ENCODE measurements at places on chromosomes 13 and 19.
A peak's percentile ranks its signal among the peaks of the same experiment; 100 is the strongest.

- DNase-seq = no peak
Measured at GRCh38 chr13:84641491-84641890, 759.2 kb upstream of the SLITRK1 start.

DNA sequence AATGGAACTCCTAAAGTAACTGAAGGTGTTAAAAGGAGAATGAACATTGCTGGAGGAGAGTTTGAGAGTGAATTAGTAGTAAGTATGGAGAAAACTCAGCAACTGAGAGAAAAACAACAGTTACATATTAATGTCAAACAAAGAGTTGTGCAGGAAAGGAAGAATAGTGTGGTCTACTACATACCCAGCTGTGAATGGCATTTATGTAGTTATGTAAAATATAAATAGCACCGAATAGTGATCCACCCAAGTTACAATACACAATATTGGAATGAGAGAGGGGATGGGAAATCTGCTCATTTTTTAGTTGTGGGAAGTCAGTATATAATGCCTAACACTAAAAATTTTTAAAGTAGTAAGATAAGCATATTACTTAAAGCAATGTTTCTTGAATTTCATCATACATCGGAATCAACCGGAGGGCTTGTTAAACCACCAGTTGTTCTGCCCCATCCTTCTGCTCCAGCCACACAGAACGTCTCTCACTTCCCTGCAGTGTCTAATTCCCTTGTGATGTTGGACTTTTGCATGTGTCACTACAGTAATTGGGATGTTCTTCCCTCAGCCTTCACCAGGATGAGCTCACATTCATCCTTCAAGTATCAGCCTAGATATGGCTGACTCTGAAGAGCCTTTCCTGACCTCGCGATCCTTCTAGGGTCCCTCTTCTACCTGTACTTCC lies 11.5 kb downstream of the CCDC70 start:
- DNase-seq = no peak

- DNase-seq = peak; percentile 27
Measured at GRCh38 chr13:74930402-74931165, 551.4 kb downstream of the TBC1D4 start.

DNA sequence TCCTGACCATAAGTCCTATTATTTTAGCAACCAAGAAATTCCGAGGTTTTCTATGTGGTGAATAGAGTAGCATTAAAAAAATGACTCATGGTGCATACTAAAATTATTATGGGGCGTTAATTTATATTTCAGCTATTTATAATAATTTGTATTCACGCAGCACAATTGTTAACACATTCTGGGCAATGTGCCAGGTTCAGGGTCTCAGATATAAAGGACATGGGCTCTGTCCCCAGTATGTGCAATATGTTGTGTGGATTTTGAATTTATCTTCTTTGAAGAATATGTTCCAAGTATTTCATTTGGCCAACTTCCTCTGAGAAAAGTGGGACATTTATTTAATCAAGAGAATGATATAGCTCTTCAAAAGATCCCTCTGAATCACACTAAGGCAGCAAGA lies 1434.7 kb upstream of the PRR20A start:
- DNase-seq = no peak

- DNase-seq = no peak
Measured at GRCh38 chr13:40994581-40995230, 24.4 kb downstream of the ELF1 start.

- DNase-seq = no peak
Measured at GRCh38 chr19:33700408-33701013, 78.8 kb downstream of the CHST8 start.

DNA sequence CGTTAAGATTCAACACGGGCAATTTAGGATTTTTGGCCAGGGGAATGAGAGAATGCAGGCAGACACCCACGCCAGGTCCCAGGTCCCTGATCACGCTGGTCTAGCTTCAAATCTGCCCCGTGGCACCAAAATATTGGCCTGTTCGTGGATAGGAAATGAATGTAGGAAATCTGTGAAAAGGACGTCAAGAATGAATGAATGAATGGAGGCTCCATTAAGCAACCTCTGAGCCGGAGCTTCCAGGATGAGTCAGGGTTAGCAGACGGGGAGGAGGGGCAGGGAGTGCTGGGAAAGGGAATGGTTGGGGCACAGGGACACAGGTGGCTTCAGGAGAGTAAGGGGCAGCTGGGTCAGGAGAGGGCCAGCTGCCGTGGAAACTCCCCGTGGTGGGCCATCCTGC lies 4.2 kb downstream of the SULT2B1 start:
- DNase-seq = no peak

- no peak for DNase-seq
Measured at GRCh38 chr13:110554227-110554836, 7.2 kb downstream of the RAB20 start.

DNA sequence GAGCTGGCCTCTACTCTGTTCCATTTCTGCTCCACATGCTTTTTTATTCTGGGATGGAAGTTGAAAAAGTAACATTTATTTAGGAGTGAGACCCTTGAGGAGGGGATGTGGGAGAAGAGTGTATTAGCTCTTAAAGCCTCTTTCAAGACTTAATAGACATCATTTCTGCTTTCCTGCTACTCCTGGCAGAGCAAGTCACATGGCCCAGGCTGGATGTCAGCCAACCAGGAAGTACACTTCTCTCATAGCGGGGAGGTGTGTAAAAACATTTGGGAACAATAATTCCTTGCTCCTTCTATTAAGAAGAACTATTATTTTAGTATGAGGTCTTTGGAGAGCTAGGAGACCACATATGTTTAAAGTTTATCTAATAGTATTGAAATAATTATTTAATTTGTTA lies 40.6 kb upstream of the FAM216B start:
- DNase-seq = no peak

- DNase-seq = no peak
Measured at GRCh38 chr13:49410006-49410405, 33.9 kb downstream of the CAB39L start.

DNA sequence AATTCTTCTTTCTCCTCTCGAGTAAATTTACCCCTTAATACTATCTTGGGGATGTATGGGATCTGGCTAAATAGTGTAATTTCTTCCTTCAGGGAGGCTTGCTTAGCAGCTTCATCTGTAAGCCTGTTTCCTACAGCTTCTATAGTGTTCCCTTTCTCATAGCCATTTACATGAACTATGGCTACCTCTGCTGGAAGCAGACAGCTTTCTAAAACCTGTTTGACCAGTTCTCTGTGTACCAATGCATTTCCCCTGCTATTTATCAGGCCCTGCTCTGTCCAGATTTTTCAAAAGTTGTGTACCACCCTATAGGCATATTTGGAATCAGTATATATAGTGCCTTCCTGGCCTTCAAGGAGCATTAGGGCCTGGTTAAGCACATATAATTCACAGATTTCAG lies 113.6 kb upstream of the PCDH9 start:
- DNase-seq = no peak

DNA sequence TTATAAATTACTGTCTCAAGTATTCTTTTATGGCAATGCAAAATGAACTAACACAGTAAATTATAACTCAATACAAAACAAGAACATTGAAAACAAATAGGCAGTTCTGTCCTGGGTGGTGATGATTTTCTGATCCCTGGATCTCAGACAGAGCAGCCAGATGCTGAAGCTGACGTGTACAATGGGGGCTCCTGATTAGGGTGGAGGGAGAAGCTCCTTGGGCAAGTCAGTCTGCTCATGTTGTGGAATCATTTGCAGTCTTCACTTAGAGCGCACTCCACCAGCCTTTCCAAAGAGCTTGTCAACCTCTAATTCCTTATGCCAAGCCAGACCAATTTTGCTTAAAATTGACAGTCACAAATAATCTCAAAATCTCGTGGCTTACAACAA lies 21.6 kb downstream of the FXYD5 start:
- no peak for DNase-seq

DNA sequence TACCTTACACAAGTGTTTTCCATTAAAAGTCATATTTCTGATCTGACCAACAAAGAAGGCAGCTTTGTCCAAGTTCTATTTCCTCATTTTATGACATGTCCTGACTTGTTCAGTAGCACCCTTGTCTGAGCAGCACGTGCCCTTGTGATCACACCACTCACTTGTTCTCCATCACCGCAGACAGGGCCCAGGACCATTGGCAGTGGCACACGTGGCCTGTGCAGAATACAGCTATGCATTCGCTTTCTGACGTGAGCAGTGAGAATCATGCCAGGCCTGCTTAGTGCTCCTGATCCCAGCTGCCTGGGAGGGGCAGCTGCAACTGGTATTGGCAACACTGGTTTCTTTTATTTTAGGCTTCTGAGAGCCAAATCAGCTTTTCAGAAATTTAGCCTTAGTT lies 134.2 kb downstream of the FRY start:
- no peak for DNase-seq

DNA sequence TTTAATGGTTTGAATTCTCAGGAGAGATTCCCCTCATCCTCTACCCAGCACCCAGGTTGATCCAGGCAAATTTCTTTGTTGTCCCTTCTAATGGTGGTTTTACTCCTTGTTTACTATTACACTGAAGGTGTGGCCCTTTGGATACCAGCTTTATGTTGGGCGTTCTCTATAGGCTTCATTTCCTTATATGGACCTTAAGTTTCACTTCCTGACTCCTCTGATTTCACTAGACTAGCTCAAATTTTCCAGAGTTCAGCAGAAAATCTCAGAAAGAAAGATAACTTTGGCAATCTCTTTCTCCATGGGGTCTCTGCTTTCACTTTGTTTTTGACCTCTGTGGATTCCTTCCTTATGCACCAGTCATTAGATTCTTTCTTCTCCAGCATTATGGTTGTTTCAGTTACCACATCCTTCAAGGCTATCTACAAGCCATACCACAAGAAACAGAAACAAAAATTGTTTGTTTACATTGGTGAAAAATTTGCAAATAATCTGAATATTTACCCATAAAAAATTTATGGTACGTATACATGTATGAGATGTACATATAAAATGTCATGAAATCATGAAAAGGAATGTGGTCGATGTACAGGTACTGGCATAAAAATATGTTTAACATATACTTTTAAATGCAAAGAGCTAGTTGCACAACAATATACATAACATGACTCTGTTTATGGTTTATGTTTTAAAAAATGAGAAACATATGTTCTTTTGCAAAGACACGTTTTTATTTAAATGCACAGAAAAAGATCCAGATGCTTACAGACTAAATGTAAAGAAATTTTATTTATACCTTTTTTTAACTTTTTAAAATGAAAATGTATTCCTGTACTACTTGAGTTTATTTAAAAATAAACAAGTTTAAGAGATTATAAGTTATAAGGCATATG lies 212.6 kb downstream of the LACC1 start:
- DNase-seq = no peak

GRCh38 chr19:39542206-39542605 lies 2.2 kb upstream of the EID2 start:
- no peak for DNase-seq

GRCh38 chr19:13856497-13856896 lies 20.4 kb upstream of the NANOS3 start:
- DNase-seq = no peak

DNA sequence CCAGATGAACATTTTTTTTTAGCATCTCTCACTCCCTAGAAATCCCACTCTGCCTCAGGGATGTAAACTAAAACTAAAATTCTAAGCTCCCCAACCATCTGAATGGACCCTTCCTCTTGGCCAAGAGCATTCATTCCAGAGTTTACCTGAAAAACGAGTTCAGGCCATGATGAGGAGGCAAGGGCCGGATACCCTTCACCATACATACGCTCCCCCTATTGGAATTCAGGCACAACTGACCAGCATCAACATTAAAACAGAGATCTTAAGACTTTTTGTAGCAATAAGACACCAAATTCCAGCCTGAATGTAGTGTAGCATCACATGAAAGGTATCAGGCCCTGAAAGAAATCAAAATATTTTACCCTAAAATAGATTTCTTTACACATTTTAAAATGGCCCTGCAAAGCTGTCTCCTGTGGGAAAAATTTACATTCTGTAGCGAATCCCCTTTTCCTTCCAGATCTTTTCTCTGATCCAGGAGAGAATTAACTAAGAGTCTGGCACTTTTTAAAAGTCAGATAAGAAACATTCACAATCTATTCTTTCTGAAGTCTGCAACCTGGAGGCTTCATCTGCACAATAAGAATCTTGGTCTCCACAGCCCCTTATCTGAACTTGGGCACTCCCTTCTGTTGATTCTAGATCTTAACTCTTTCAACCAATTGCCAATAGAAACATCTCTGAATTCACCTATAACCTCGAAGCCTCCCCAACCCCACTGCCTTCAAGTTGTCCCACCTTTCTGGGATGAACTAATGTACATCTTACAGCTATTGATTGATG lies 888.5 kb downstream of the UQCRFS1 start:
- no peak for DNase-seq

- DNase-seq = no peak
Measured at GRCh38 chr19:5313307-5313706, 27.3 kb downstream of the PTPRS start.

- no peak for DNase-seq
Measured at GRCh38 chr13:107138486-107138885, 570.5 kb upstream of the ARGLU1 start.

GRCh38 chr13:112859817-112860190 lies 109.2 kb upstream of the MCF2L start:
- no peak for DNase-seq

- no peak for DNase-seq
Measured at GRCh38 chr13:70723732-70724131, 615.5 kb upstream of the KLHL1 start.

GRCh38 chr13:108322206-108322824 lies 52.8 kb downstream of the TNFSF13B start:
- DNase-seq = no peak

- DNase-seq = no peak
Measured at GRCh38 chr19:14203177-14203576, 2.8 kb downstream of the ADGRL1 start.

GRCh38 chr19:17680230-17680722 lies 7.9 kb downstream of the UNC13A start:
- DNase-seq = no peak

DNA sequence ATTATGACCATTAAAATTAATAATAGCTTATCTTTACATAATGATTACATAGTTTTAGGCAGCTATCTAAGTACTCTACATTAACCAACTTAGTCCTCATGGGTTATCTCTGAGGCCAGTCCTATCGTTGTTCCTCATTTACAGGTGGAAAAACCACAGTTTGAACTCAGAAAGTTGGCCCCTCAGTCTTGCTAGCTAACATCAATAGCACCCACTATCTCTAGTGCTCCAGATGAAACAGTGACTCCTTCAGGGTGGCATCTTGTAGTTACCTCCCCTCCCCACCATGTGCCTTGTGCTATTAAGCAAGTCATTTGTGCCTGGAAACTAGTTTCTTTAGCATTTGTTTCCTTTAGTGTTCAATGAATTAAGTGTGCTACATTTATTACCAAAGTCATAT lies 1086.7 kb downstream of the EFNB2 start:
- DNase-seq = no peak
